ENCODE measurements at places on chromosomes 1 and 21.

- no peak for DNase-seq
Measured at GRCh38 chr1:26053718-26054560, 8.0 kb upstream of the SLC30A2 start.

- DNase-seq: no peak
Measured at GRCh38 chr1:28035420-28035819, 53.0 kb downstream of the EYA3 start.

- no peak for DNase-seq
Measured at GRCh38 chr1:76005765-76006164, 68.8 kb upstream of the ST6GALNAC3 start.

- peak; percentile 52 for DNase-seq
Measured at GRCh38 chr1:42680921-42681683, 1.1 kb upstream of the YBX1 start.

- no peak for DNase-seq
Measured at GRCh38 chr21:44671911-44672310, 5.2 kb upstream of the KRTAP12-2 start.

DNA sequence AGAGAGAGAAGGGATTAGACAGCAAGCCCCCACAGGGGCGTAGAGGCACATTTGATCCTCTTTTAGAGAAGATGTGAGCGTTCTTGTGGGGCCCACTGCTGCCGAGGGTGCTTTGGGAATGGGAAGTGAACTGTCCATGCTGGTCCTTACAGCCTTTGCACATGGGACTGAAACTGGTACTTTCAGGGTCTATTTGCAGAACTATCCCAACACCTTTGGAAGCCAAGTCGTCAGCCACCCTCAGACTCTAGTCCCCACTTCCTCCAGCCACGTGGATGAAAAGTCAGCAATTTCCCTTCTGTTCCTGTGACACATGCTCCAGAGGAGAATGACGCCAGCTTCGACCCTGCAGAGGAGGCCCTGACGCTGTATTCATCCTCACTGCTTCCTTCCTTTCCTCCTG lies 2.6 kb upstream of the RAB7B start:
- DNase-seq: no peak

DNA sequence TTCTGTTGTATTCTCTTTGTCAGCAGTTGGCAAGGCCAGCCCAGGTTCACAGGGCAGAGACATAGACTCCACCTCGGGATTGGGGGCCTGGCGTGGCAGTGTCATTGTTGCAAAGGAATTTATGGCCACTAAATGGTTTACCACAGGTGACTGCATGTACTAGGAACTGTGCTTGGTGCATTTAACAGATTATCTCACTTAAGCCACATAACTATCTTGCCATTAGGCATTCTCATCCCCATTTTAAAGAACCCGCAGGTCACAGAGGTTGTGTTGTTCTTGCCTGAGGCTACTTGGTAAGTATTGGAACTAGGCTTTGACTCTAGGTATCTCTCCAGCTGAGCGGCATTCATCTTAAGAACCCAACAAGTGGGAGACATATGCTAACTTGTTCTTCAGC lies 9.7 kb downstream of the TLCD4 start:
- DNase-seq: no peak

- no peak for DNase-seq
Measured at GRCh38 chr1:222991177-222991576, 151.9 kb downstream of the TLR5 start.

DNA sequence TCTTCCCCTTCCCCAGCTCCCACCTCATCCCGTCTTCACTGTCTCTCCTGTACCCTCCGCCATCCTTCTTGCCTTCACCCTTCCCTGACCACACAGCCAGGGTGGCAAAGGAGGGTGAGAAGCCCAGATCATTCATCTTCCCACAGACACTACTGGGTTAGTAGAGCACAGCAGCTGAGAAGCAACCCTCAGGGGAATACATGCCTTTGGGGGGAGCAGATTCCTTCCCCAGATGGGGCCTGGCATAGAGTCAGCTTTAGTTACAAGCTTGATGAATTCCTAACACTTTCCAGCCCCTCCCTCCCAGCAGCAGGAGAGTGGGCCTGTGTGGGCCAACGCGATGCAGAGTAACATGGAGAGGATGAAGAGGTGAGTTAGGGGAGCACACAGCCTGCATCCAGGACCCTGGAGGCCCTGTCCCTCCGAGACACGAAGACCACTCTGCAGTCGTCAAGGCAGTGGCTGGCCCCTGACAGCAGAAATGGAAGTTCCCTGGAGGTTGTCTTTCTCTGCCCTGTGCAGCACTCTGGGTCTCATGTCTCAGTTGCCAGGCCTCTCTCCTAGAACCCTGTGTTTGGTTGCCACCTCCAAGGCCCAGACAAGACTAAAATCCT lies 8.8 kb upstream of the BTG2 start:
- no peak for DNase-seq

DNA sequence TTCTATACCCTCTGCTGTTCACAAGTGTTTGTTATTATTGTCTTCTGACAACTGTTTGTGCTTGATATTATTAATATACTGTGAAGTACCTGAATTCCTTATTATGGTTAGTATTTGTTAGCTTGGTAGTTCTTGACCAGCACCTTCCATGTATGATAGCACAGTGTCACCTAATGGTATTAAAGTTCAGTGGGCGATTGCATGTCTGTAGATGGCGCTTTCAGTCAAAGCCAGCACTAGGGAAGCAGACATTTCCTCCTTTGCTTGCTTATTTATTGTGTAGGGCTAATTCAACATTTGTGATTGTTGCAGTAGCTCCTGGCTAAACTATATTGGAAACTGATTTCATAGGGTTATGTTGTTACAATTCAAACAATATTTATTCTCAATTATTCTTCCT lies 218.0 kb downstream of the ZP4 start:
- DNase-seq: peak; percentile 54

- no peak for DNase-seq
Measured at GRCh38 chr1:156993426-156994147, 52.0 kb downstream of the ARHGEF11 start.

DNA sequence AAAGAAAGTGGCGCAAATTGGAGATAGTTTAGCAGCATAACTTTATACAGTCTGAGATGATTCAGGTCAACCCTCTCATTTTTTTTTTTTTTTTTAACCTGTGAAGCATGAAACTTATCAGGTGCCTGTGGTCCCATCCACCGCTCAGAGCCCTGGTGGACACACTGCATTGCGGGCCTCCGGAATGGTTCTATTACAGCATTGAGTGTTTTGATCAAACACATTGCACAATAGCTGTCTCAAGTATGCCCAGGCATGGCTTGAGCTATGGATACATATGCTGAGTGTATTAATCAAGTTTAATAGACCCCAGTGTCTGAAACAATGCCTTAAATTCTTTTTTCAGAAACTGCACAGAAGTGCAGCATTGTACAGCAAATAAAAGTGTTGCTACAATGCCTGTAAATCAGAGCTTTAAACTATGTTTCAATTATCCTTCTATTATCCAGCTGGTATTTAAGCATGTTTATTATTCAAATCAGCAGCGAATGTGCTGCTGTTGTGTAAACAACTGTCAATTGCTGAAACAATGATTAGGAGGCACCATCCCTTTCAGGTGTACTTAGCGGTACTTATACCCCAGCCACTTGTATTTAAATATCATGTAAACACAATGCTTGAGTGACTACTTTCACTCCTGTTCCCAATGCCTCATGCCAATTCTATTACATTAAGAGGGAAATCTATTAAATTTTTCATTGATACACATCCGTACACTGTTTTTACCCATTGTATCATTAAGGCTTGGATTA lies 456.6 kb downstream of the RPS6KC1 start:
- DNase-seq: no peak

GRCh38 chr1:101603726-101604125 lies 366.9 kb downstream of the S1PR1 start:
- DNase-seq: peak; percentile 38

DNA sequence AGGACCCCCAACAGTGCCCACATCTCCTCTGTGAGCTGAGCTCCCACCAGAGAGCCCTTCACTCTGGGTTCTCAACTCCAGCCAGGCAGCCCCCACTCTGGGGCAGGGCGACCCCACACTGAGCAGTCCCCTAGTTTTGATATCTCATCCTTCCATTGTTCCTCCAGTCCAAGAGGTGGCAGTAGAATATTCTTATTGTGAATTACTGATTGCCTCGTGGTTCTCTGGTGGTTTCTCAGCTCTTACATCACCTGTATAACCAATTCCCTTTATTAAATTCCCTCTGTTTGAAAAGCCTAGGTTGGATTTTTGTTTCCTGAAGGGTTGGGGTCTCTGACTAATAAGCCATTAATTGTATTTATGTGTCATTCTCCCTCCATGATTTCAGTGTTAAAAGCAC lies 407.5 kb downstream of the SETD4 start:
- no peak for DNase-seq

GRCh38 chr1:15168479-15168878 lies 14.9 kb downstream of the TMEM51 start:
- peak; percentile 96 for DNase-seq

DNA sequence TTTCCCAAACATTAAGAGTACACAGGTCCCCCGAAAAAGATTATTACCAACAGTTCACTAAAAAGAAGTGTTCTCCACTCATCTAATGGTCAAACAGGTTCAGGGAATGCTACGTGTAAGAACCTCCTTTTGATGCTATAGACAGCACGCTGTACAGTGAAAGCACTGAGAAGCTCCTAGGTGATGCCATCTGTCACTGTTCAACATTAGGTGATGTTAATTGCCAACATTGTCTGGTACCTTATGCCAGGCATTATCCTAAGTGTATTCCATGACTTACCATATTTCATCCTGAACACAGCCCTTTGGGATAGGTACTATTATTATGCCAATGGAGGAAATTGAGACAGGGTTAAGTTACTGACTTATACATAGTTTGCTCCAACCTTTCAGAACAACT lies 82.1 kb downstream of the DAB1 start:
- DNase-seq: no peak

DNA sequence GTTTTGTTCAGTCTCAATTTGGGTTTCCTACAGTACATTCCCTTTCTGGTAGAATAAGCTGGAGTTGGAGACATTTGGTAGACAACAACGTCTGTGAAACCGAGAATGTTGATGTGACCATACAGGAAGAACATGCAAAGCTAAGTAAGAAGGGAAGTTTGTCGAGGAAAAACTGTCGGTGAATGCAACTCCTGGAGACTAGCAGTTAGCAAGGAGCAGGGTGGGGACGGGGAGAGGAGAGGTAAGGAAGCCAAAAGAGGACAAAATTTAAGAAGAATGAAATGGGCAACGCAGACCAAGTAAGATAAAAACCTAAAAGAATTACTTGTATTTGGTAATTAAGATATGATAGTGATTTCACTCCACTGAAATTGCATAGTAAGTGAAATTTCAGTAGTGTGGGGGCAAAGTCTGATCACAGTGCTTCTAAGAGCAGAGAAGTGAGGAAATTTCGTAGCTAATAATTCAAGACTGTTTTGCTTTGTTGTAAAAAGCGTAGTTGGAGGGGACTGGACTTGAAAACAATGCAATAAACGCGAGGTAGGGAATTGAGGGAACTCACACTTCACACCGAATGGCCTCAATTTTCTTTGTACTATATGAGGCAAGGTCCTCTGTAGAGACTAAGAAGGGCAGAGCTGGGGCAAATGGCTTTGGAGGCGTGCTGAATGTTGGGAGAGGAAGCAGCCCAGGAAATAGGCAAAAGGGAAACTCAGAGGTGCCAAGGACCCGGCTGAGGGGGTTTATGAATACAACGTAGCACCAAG lies 787 bp upstream of the GIPC2 start:
- DNase-seq: no peak

- peak; percentile 77 for DNase-seq
Measured at GRCh38 chr1:35062518-35063196, 16.5 kb upstream of the ZMYM1 start.

- peak; percentile 82 for DNase-seq
Measured at GRCh38 chr1:24502065-24502708, 449 bp upstream of the RCAN3 start.

GRCh38 chr1:218250492-218250891 lies 34.6 kb upstream of the RRP15 start:
- peak; percentile 10 for DNase-seq

- no peak for DNase-seq
Measured at GRCh38 chr1:156124557-156125483, 10.3 kb downstream of the LMNA start.

GRCh38 chr1:205275133-205275532 lies 46.4 kb downstream of the NUAK2 start:
- no peak for DNase-seq

- DNase-seq: no peak
Measured at GRCh38 chr1:17108786-17109185, 10.5 kb downstream of the PADI2 start.

GRCh38 chr1:54016343-54017282 lies 1.4 kb downstream of the LDLRAD1 start:
- peak; percentile 81 for DNase-seq

GRCh38 chr1:46484783-46485490 lies 4.7 kb upstream of the DMBX1 start:
- no peak for DNase-seq

DNA sequence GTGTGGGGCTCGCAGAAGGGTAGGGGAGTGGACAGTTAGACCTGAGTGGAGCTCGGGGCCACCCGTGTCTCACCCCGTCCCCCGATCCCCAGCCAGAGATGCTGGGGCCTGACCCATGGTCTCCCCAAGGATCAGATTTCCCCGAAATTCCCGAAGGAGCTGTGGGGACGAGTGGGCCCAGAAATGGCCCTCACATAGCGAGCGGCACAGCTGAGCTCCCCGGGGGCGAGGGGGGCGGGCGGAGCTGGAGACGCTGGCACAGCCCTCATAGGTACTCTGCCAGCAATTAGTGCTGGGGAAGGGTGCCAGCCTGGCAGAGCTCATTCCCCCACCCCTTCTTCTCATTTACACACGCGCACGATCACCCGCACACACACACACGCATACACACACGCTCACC lies 9.2 kb downstream of the CASZ1 start:
- no peak for DNase-seq

GRCh38 chr1:42335809-42336518 lies 929 bp upstream of the FOXJ3 start:
- DNase-seq: peak; percentile 55

DNA sequence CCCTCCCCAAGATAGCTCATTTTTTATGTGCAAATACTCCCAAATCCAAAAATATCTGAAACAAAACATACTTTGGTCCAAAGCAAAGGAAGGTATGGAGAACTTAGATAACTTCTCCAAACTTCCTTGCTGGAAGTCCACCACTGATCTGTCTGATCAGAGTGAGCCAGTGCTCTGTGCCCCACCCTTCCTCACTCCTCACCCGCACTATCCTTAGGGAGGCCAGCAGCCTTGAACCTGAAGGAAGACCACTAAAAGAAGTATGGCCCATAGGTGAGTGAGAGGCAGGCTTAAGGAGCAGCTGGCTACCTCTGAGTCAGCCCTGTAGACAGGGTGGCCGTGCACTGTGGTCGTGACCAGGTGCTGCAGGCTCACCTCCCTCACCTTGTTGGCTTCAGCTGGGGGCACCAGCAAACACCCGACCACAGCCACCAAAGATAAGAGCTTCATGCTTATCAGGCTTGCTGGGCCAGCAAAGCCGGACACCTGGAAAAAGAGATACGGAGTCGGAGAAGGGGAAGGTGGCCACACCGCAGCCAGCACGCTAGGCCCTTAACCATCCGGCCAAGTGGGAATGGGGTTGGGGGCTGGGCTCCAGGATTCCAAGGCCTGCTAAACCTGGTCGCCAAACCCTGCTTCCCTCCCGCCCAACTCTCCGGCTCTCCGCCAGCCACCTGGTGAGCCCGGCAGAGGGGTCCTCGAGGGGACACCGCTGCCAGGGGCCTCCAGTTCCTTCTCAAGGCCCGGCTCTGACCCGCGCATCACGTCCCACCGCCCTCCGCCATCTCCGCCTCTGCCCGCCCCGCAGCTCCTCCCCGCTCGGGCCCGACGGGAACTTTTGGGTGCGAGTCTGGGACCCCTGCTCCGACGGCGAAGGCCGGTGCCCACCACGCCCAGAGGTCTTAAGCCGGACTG lies 543 bp downstream of the TMEM9 start:
- no peak for DNase-seq

GRCh38 chr1:47563201-47563600 lies 125.4 kb downstream of the FOXD2 start:
- DNase-seq: no peak
